NCI-H446 (cell line): ENCODE measurements at places on chromosomes 1 and 21.

- peak; percentile 53 for DNase-seq
Observed at GRCh38 chr1:153946622-153947241, at the start of gene DENND4B. TSS of gene DENND4B (minus strand) at chr1:153946718. CDS start at chr1:153944374, 2,344 bp downstream.

- no peak for DNase-seq
Observed at GRCh38 chr1:155022927-155023236, 10.7 kb downstream of the DCST2 start.

DNA sequence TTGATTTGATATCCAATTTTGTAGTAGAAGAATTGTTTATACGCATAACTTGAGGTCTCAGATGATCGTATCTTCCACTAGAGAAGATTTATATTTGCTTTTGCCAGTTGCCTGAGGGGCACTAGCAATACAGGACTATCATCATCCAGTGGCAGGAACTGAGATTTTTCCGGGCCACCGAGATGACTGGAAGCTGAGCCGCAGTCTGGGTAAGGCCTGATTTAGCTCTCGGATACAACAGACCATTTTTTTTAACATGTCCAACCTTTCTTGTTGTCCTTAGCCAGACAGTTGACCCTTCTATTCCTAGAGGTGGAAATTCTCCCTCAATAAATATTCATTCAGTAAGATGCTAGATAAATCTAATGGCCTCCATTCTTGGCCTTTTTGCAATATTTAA is 25.4 kb upstream of the GUCA2B start:
- DNase-seq = no peak

GRCh38 chr1:60981357-60981756 is 101.0 kb upstream of the NFIA start:
- DNase-seq = no peak

DNA sequence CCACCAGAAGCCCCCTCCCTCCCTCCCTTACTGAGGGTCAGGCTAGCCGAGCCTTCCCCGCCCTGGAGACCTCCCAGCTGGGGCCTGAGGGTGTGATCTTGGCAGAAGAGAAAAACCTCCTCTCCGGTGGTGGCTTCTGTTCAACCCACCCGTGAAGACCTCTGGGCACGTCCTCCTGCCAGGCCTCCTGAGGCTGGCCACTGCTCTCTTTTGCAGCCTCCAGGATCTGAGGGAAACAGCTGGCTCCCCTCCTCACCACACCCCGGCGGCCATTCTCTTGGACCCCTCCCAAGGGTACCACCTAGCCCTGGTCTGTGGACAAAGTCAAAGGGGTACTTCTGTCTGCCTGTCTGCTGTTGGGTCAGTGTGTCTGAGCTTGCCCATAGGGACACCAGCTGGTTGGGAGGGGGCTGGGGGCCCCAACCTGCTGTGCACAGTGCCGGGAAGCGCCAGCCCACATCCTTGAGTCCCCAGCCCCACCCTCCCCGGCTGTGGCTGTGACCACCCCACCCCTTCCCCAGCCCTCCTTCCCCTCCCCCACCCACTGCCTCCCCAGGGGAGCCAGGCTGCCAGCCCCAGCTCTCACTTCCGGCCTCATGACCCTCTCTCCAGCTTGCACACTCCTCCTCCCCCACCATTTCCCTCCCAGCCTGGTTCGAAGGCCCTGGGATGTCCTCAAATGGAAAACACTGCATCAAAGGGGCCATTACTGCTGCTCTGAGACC is 48.1 kb downstream of the AHDC1 start:
- no peak for DNase-seq

DNA sequence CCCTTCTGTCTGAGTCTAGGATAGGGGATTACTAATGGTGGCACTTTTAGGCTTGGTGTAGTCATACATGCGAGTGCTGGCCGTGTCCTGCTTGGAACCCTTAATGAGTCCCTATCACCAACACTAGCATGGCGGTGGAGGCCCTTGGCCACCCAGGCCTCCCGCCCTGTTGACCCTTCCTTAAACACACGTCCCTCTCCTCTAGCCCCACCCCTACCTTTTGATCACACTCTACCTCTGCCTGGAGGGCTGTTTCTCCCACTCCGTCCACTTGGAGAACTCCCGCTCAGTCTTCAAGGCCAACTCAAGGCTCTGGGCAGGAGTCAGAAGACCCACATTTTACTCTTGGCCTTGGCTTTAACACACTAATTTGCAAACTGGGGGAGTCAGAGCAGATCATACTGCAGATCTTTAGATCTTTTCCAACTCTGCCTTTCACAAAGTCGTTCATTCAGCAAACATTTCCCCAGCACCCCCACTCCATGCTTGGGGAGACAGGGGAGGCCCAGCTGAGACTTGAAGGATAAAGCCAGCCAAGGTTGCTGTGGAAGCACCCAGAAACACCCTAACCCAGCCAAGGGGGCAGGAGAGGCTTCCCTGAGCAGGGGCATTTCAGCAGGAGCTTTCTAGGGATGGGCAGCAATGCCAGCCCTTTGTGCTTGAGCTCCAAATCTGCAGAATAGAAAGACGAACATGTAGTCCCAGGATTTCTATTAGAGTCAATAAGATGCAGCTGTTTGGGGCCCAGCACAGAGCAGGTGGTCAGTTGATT is 1.9 kb downstream of the PODN start:
- DNase-seq = no peak

DNA sequence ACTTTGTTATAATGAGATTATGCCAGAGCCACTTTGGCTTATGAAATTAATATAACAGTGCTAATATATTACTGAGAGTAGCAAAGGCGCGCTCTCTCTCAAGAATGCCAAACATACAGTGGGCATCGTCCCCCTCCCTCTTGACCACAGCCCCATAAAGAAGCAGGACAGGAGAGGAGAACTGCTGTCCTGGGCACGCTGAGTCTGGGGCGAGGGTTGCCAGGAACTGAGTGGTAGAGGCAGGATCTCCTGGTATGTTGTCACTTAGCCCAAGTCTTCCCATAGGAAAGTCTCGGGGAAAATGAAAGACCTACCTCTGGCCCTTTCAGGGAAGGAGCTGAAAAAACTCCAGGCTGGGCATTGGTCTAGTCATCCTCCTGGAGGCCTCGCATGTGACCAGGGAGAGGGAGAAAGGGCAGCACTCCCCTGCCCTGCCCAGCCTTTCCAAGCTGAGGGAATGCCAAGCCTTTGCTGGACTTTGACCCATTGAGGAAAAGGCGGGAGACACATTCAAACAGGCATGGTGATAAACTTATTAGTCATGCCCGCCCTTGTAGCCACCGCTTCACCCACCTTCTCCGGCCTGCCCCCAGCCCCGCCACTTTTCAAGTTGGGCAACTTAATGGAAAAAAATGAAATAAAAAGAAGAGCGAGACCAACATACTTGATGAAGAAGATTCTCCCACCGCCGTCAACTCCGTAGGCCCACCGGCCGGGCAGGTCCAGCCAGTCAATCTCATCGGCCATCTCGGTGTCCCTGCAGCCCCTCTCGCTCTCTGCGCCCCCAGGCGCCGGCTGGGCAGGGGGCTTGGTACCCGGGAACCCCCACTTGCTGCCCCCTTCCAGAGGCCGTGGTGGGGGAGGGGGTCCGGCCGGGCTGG is 17.4 kb upstream of the PLEKHA6 start:
- no peak for DNase-seq

DNA sequence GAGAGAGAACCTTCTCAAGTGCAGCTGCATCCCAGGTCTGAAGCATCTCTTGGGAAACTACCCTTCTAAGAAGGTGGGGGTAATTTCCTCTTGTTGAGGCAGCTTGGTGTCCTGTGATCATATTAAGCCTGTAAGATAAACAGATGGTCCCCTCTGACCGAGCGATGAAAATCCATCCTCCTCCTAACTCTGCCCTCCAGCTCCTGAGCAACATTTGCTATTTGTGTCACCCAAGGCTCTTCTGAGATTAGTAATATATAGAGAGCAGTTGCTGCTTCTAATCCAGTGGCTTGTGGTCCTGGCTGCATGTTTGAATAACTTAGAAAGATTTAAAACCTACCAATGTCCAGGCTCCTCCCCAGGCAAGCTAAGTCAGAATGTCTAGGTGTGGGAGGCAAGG is 123.7 kb downstream of the DISC1 start:
- no peak for DNase-seq

GRCh38 chr1:67429528-67430357 is 459 bp downstream of the SERBP1 start:
- peak; percentile 16 for DNase-seq

DNA sequence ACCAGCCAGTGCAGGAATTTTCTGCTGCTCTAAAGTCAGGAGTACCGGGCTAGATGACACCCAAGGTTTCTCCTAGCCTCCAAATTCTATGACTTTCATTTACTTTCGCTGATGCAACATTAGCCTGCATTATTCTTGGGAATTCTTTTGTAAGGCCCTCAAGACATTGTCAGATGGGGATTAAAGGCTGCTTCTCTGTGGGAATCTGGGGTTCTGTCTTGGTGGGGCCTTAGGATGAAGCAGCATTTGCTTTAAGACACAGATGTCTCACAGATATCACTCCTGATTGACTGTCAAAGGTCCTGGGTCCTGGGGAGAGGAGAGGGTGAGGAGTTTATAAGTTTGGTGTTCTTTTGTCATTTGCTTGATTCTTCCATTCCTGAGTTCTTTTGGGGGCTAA is 11.6 kb downstream of the PKP1 start:
- DNase-seq = no peak

DNA sequence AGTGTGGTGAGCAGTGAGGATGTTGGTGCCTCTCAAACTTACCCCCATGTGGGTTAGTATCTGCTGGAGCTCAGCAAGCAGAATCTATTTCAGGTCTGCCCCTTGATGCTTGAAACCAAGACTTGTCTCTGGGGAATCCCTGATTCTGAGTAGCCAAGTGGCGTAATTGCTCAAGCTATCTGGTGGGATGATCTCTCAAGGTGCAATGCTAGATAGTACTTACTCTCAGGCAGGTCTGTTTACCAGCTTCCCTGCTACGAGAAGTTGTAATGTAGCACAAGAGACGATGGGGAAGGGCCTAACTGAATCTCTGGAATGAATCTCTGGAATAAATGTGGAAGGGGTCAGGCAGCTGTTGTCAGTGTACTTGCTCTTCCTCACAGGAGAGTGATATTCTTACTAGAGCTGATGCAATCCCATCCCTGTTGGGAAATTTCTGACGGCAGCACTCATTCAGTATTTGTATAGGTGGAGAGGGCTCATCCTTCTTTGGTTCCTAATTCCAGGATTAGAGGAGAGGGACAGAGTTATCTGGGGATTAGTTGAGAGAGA is 65.4 kb downstream of the MACF1 start:
- no peak for DNase-seq

- DNase-seq = no peak
Observed at GRCh38 chr1:2499986-2500596, 24.0 kb downstream of the PLCH2 start.

GRCh38 chr21:46215436-46216131 is 13.0 kb downstream of the LSS start:
- DNase-seq = no peak

- no peak for DNase-seq
Observed at GRCh38 chr1:230972855-230973271, 5.8 kb downstream of the TTC13 start.

- no peak for DNase-seq
Observed at GRCh38 chr1:171670739-171671138, 18.3 kb upstream of the MYOC start.

GRCh38 chr1:82843876-82844275 is 1043.1 kb downstream of the ADGRL2 start:
- DNase-seq = no peak

DNA sequence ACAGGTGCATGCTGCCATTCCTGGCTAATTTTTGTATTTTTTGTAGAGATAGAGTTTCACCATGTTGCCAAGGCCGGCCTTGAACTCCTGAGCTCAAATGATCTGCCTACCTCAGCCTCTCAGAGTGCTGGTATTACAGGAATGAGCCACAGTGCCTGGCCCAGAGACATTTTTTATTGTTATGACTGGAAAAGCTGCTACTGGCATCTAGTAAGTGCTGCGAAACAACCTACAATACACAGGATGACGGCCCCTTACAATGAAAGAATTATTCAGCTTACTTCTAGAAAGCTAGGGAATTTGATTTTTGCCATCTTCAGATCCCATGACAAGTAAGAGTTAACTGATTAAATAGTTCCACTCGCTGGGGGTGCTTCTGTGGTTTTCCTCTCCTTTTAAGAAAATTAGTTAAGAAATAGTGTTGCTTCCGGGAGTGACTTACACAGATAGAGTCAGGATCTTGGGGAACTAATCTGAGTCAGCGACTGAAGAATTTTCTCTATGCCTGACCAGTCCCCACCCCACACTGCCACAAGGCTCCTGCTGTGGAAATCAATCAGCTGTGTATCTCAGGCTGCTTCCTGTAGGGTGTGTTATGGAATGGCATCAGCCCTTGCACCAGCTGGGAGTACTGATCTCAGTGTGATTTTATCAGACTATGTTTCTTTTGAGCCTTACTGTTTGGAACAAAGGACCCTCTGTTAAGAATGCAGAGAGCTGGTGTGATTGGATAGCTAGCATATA is 93.0 kb upstream of the BMP8A start:
- no peak for DNase-seq

DNA sequence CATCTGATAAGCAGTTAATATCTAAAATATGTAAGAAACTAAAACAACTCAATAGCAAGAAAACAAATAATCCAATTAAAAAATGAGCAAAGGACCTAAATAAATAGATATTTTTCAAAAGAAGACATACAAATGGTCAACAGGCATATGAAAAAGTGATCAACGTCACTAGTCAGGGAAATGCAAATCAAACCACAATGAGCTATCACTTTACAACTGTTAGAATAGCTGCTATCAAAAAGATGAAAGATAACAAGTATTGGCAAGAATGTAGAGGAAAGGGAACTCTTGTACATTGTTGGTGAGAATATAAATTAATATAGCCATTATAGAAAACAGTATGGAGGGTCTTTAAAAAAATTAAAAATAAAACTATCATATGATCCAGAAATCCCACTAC is 40.7 kb upstream of the NEK7 start:
- DNase-seq = no peak

DNA sequence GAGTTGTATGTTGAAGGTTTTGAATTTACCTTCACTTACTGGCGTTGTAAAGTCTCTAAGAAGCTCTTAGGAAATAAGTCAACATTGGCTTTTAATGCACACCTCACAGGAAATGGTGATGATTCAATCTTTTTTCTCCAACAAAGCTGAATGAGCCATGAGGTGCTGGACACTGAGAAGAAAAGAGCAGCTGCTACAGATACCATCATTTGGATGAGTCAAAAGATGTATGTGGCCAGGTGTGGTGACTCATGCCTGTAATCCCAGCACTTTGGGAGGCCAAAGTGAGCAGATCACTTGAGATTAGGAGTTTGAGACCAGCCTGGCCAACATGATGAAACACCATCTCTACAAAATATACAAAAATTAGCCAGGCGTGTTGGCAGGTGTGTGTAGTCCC is 3.3 kb upstream of the IL23R start:
- DNase-seq = no peak

GRCh38 chr1:100811808-100812207 is 82.8 kb downstream of the EXTL2 start:
- DNase-seq = no peak

DNA sequence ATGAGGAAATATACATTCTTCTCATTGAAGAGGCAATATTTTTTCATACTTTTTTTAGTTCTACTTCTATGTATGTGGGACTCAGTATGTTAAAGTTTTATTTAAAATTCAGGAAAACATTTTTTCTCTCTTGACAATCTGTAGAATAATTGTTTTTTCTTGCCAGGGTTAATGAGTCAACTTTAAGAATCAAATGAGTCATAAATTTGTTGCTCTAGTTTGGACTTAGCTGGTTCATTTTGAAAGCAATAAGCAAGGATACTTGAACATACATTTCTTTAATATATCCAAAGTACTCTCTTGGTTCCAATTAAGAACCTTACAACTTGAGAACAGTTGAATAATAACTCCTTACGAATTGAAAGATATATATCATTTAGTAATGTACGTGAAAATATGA is 1145.3 kb upstream of the B3GALT2 start:
- no peak for DNase-seq

GRCh38 chr1:221098471-221099405 is 219.5 kb downstream of the HLX start:
- DNase-seq = no peak
